ENCODE measurements at places on chromosomes 5 and 9. TPM values are rescaled to one million over a fixed set of nuclear protein-coding genes. Genes with fewer than 3 reads are reported as not detected.
A peak's percentile ranks its signal among the peaks of the same experiment; 100 is the strongest.

- no peak for DNase-seq
These were observed 21.8 kb downstream of the ZBED3 start for GRCh38 chr5:77065256-77065655.

DNA sequence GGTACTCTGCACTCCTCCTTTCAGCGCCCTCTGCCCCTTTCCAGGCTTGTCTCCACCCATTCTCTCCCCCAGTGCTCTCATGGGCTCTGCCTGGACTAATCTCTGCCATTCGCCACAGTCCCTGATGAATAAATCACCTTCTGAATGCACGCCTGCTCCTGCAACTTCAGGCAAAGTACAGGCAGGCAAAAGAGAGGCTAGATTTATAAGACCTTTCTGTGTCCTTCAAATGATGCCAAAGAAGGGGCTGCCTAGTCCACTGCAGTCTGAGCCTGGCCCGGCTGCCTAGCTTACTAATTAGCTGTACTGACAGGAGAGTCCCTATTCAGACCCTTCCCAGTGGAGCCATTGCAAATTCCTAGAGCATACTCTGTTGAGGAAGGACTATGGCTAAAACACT, 7.4 kb downstream of the FGF1 start:
- DNase-seq = no peak

GRCh38 chr9:130857864-130858738, 23.0 kb downstream of the ABL1 start:
- DNase-seq = peak; percentile 63

- no peak for DNase-seq
These were observed 20.7 kb downstream of the GOLGA2 start for GRCh38 chr9:128254855-128255759.

GRCh38 chr5:162654661-162655405, 587.3 kb downstream of the GABRG2 start:
- DNase-seq = no peak

- DNase-seq = no peak
These were observed 409.2 kb downstream of the NFIB start for GRCh38 chr9:13904746-13905145.

DNA sequence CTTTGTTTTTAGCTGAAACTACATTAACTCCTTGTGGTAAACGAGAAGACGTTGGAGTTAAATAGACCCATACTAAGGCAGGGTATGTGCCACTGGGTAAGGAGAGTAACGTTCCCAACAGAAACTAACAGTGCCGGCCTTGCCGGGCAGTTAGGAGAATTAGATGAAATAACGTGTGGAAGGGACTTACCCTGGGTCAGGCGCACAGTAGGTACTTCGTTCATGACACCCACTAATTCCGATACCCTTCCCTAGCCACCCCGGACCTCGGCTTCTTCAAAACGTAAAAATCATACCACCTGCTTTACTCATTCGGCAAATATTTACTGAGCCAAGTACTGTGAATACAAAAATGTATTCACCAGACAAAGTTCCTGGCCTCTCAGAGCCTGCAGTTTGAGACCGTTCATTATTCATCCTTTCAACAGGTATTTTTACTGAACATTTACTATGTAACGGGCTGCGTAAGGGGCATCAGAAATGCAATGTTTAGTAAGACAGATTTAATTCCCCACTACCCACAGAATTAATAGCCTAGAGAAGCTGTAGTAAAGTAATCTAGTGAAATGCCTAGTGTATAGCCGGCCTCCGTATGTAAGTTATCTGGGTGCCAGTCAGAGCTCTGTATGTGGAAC, 3.2 kb upstream of the SMIM23 start:
- no peak for DNase-seq

- DNase-seq = no peak
These were observed 13.0 kb downstream of the SLC25A25 start for GRCh38 chr9:128081056-128081455.

DNA sequence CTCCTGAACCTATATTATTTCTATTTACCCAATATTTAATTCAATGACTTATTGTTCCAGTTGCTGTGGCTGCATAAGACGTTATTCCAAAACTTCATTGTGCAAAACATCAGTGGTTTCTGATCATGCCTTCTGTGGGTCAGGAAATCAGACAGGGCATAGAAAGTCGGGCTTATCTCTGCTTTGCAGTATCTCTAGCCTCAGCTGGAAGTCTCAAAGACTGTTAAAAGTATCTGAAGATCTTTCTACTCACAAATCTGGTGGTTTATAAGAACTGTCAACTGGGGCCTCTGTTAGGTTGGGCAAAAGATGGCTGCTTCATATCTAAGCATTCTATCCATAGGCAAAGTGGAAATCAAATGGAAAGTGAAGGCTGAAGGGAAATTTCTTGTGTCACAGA, 687.7 kb upstream of the ARRDC3 start:
- DNase-seq = no peak

DNA sequence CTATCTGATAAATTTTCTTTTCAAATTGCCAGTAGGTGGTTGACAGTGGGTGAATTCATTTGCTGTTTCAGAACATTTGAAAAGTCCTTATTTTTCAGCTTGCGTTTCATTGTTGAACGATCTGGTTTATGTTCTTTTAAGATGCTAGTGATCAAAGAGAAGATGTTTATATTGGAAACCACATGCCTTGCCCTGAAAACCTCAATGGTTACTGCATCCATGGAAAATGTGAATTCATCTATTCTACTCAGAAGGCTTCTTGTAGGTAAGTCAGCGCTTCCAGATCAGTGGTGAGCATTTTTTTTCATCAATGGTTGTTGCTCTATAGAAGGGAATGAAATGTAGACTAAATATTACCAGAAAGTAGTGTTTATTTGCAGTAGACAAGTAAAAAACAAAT, 16.6 kb upstream of the CAVIN4 start:
- DNase-seq = no peak

GRCh38 chr5:145237843-145238242, 597.3 kb downstream of the PRELID2 start:
- peak; percentile 62 for DNase-seq

DNA sequence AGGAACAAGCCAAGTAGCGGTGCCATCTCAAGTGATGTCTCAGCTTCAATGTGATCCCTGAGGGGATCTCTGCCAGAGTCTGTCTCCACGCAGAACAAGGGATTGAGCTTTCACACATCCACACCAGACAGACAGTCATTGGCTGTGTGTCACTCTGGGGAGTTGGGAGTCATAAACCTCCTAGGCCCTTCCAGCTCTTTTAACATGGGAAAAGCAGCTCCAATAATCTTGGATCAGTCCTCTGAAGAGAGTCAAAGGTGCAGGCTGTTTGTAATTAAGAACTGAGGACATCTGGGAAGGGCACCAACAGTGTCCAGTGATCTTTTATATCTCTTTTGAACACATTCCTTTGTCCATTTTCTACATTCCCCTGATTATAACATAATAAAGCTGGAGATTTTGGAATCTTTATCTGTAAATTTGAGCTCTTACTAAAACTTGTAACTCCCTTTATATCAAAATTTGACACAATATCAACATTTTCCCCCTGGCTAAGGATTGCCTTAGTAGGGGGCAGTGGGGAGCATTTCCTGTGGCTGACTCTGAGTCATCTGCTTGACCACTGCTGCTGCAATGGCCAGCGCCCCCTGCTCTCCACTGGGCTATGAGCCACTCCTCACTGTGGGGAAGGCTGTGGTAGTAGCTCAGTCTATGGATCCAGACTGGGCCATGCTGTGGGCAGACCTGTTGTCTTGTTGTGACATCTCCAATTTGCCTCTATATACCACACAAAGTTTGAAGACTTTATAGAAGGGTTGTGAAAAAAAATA, 284.4 kb downstream of the OSTF1 start:
- no peak for DNase-seq

- no peak for DNase-seq
These were observed 56.4 kb upstream of the GGTA1 start for GRCh38 chr9:121556082-121556481.

DNA sequence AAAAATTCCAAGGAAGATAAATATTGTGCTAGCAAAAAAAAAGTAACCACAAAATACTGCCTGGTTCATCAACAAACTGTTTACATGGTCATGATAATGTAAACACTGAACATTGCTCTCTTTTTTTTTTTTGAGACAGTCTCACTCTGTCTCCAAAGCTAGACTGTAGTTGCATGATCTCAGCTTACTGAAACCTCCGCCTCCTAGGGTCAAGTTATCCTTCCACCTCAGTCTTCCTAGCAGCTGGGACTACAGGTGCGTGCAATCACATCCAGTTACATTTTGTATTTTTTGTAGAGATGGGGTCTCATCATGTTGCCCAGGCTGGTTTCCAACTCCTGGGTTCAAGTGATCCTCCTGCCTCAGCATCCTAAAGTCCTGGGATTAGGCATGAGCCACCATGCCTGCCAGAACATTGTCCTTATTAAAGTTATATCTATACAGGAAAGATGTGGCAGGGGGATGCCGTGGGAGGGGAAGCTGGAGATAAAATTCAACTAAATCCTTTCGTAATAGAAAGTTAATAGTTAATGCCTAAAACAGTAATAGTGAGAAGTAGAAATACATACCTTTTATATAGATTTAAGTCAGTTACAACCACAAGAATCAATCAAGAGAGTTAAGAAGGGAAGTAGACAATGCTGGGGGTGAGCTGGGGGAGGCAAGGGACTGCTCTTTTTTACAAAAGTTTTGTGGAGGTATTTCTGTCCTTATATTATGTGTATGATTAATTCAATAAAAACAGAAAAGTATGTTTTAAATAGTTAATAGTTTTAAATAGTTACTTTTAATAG, 52.3 kb downstream of the RGMB start:
- DNase-seq = no peak

DNA sequence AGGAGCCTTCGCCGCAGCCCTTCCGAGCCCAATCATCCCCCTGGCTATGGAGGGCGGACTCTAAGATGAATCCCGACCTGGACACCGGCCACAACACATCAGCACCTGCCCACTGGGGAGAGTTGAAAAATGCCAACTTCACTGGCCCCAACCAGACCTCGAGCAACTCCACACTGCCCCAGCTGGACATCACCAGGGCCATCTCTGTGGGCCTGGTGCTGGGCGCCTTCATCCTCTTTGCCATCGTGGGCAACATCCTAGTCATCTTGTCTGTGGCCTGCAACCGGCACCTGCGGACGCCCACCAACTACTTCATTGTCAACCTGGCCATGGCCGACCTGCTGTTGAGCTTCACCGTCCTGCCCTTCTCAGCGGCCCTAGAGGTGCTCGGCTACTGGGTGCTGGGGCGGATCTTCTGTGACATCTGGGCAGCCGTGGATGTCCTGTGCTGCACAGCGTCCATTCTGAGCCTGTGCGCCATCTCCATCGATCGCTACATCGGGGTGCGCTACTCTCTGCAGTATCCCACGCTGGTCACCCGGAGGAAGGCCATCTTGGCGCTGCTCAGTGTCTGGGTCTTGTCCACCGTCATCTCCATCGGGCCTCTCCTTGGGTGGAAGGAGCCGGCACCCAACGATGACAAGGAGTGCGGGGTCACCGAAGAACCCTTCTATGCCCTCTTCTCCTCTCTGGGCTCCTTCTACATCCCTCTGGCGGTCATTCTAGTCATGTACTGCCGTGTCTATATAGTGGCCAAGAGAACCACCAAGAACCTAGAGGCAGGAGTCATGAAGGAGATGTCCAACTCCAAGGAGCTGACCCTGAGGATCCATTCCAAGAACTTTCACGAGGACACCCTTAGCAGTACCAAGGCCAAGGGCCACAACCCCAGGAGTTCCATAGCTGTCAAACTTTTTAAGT, 819 bp downstream of the ADRA1B start:
- no peak for DNase-seq

DNA sequence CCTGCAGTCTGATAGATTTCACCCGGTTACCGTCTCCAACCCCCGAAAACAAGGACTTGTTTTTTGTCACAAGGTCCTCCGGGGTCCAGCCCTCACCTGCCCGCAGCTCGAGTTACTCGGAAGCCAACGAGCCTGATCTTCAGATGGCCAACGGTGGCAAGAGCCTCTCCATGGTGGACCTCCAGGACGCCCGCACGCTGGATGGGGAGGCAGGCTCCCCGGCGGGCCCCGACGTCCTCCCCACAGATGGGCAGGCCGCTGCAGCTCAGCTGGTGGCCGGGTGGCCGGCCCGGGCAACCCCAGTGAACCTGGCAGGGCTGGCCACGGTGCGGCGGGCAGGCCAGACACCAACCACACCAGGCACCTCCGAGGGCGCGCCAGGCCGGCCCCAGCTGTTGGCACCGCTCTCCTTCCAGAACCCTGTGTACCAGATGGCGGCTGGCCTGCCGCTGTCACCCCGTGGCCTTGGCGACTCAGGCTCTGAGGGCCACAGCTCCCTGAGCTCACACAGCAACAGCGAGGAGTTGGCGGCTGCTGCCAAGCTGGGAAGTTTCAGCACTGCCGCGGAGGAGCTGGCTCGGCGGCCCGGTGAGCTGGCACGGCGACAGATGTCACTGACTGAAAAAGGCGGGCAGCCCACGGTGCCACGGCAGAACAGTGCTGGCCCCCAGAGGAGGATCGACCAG, 121.3 kb downstream of the DAB2IP start:
- no peak for DNase-seq

GRCh38 chr5:173320259-173320658, 8.0 kb downstream of the STC2 start:
- DNase-seq = no peak

DNA sequence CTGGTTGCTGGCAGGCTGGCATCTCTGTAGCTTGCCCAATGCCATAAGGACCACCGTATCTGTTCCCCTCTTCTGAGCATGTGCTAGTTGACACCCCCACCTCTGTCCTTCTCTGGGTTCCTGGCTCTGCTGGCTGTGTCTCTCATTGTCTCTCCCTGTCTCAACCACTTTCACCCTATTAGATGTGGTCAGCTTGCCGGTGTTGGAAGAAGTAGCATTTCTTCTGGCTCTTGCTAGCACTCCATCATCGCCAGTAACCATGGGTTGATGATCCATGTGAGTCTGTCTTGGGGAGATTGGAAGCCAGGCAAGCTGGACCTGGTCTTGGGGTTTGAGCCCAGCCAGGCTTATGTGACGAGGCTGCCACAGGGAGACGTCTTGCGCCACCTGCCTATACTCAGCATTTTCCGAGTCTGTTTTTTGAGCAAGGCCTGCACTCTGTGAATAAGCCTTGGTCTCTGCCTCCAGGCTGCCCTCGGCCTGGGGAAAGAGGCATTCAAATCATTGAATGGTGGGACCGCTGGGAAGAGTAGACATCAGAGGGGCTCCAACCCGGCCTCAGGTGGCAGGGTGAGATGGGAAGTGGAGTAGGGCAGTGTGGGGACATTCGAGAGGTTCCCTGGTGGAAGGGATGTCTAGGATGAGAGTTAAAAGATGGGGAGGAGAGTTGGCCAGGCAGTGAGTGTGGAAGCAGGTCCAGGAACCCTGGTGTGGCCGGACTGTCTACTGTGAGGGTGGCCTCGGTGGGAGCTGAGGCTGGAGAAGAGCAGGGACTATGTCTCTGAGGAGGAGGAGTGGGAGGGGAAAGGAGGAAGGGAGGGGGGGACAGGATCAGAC, 74.3 kb downstream of the ZNF618 start:
- DNase-seq = no peak

GRCh38 chr5:97406946-97407676, 224.1 kb upstream of the RIOK2 start:
- DNase-seq = no peak

The CDKN2B gene
- 2.9 TPM for polyA plus RNA-seq

The CYSRT1 gene
- 1.0 TPM for polyA plus RNA-seq

The SLC6A7 gene
- not detected for polyA plus RNA-seq

The KCNIP1 gene
- not detected for polyA plus RNA-seq

The IDNK gene
- 2.5 TPM for polyA plus RNA-seq

The DDX4 gene
- polyA plus RNA-seq = not detected

The AHRR gene
- polyA plus RNA-seq = 0.07 TPM

The IL9 gene
- not detected for polyA plus RNA-seq

The PCDHA4 gene
- not detected for polyA plus RNA-seq

The SLC27A6 gene
- 1.2 TPM for polyA plus RNA-seq
